ENCODE measurements at places on chromosomes 13 and 19. TPM values are rescaled to one million over a fixed set of nuclear protein-coding genes. Genes with fewer than 3 reads are reported as not detected.

Gene GJB2
- total RNA-seq: under 0.01 TPM

Gene PRODH2
- total RNA-seq: not detected

Gene KLK12
- not detected for total RNA-seq

Gene OSCAR
- under 0.01 TPM for total RNA-seq

Gene ZNF667
- total RNA-seq: 6.4 TPM

Gene LRRC63
- under 0.01 TPM for total RNA-seq

Gene FBXW9
- 3.3 TPM for total RNA-seq

Gene POLRMT
- total RNA-seq: 17.2 TPM

Measured in fibroblast of lung (primary cell).